ENCODE measurements at places on chromosomes 12 and 14.

- no peak for DNase-seq
Observed at GRCh38 chr14:53444677-53445312, 291.7 kb upstream of the DDHD1 start.

GRCh38 chr14:33812181-33812580, 138.7 kb downstream of the EGLN3 start:
- no peak for DNase-seq

DNA sequence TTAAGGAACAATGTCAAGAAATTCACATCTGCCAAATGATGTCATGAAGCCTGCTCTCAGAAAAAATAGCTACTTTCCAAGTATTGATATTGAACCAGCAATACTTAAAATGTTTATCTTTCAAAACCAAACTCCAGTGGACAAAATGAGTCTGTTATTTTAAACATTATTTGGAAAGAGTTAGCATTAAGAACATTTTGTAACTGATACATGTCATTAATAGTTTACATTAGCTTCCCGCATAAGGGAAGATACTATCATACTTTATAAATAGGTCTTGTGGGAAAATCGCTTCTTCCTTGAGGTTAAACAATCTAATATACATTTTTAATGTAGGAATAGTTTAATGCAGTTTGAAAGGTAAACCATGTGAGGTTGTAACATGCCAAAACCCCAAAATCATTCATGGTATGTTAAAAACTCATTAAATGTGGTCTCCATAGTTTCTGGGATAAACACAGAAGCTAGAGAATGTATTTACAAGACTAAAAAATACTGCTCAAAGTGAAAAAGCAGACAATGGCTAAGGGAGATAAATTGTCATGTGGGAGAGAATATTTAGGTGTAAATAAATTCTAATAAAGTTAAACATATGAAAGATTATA, 73.4 kb upstream of the ATP2B1 start:
- DNase-seq, result no peak

GRCh38 chr12:98735821-98736220, 90.7 kb downstream of the APAF1 start:
- DNase-seq, result no peak

DNA sequence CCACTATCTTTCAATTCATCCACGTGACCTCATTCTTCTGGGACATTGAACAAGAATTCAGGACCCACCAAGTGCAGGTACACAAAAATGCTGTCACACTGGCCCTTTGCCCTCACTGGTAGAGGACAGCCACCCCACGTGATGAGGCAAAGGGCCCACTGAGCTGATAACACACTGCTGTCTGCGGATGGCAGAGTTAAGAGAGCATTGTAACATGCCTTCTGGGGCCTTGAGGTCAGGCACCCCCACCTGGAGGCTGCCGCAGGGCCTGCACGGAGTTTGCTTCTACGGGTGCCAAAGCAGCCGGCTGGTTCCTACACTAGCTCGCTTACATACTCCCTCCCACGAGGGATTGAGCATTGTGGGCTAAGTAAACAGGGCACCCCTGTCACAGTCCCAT, 101.0 kb downstream of the LRIG3 start:
- no peak for DNase-seq

DNA sequence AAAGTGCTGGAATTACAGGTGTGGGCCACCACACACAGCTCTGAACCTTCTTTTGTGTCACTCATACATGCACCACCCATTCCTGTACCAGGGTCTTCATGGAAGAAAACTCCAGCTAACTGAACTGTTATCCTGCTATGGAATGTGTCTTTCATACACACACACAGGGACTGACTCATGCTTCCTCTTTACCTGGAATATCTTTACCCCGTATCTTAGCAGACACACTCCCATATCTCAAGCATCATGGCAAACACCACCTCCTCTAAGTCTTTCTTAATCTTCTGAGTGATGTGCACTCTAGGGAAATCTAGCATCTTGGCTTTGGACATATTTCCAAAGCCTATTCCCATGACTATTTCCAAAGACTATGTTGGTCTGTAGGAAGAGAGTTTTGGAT, 35.0 kb upstream of the DTX1 start:
- no peak for DNase-seq

DNA sequence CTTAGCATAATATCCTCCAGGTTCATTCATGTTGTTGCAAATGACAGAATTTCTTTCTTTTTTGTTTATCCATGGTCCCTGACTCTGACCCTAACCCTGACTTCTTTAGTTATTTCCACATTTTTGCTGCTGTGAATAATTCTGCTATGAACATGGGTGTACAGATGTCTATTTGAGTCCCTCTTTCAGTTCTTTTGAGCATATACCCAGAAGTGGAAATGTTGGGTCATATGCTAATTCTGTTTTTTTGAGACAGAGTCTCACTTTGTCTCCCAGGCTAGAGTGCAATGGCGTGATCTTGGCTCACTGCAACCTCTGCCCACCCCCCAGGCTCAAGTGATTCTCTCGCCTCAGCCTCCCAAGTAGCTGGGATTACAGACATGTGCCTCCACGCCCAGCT, 33.1 kb downstream of the KNTC1 start:
- no peak for DNase-seq

GRCh38 chr14:96385385-96385784, 6.5 kb upstream of the AK7 start:
- no peak for DNase-seq

All from endodermal cell (in vitro differentiated cells).